ENCODE measurements at places on chromosomes 7 and 10.
A peak's percentile ranks its signal among the peaks of the same experiment; 100 is the strongest.

DNA sequence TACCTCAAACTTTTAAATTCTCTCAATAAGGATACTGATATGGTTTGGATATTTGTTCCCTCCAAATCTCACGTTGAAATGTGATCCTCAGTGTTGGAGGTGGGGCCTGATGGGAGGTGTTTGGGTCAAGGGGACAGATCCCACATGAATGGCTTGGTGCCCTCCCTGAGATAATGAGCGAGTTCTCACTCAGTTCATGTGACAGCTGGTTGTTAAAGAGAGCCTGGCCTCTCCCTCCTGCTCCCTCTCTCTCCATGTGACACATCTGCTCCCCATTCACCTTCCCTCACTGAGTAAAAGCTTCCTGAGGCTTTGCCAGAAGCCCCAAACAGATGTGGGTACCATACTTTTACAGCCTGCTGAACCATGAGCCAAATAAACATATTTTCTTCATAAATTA is 19.2 kb downstream of the ABCB4 start:
- DNase-seq, result no peak

GRCh38 chr10:127939786-127940330 is 33.0 kb downstream of the PTPRE start:
- no peak for DNase-seq

DNA sequence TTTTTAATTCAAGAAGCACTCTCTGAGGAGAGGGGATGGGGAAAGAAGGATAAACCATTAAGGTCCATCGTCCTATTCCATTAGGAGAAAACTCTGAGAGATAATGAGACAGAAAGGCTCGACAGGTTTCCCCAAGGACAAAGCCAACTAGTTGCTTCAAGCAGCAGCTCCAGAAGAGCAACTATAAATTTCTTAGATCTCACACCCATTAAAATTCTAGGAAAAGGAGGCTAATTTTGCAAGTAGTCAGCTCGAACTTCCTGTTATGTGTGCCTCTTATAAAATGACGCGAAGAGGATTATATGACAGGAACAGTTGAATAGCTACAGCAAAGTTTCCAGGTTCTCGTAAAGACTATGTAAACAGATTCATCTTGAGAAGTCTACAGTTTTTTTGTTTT is 52.0 kb upstream of the ST8SIA6 start:
- no peak for DNase-seq

DNA sequence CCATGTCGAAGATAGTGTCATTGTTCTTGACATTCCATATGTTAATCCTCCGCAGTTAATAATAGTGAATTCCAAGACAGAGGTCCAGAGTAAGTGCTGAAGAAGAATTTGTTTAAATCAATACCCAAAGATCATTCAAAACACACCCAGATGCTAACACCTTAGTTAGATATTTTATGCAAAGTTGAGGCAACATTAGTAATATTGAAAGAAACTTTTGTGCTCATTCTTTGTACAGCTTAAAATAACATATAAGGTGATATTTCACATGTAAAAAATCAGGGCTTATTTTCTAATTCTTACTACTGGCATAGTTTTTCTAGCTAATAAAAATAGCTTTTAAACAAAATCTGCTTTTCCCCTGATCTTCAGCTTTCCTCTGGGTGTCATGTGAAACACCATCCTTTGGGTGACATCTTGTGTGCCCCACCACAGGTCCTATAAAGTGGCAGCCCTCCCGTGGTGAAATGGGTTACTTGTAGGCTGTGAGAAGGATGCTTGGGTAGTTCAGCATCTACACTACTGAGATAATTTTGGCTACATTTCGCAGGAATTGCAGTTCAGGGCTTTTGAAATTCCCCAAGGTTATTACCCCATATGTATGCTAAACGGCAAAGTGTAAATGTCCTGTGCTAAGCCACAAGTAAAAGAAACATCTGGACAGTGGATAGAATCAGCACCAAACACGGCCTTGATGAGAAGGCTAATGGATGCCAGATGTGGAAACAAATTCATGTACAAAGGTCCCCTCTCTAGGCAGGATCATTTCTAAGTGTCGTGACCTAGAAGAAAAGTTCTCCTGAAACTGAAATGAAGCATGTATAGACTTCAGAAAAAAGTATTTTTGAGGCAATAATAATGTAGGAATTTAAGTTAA is 105.4 kb downstream of the GRM3 start:
- no peak for DNase-seq

GRCh38 chr10:99399664-99400063 is 30.8 kb downstream of the GOT1 start:
- no peak for DNase-seq

DNA sequence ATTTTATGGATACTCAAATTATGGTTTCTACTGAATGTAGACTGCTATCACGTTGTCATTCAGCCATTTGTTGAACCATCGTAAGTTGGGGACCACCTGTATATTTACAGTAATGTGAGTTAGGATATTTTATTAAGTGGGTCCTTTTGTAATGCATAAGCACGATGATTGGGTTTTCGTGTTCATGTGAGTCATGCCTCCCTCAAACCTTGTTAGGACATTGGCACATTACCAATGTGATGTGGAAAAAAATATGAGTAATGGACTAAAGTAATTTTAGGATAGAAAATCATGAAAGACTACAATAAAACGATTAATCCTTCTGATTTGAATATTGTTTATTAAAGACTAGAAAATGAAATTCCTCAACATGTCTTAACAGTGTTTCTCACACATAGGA is 8.7 kb downstream of the SMC3 start:
- DNase-seq, result no peak

DNA sequence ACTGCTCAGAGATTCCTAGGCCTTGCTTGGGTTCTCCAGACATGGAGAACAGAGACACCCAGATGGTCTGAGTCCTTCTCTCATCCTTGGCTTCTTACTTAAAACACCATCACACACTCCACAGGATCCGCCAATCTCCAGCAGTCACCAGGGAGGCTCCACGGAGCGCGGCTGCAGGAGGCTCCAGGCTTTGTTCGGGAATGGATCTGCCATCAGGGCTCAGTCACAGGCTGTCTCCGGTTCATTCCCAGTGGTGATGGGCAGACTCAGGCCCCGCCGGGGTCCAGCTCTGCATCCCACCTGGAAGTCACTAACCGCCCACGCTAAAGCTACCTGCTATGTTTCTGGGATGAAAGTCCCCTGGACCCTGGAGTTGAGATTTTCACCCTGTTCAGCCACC is 312.9 kb downstream of the TCERG1L start:
- DNase-seq, result no peak

- DNase-seq, result no peak
These were observed 30.3 kb upstream of the LSM8 start for GRCh38 chr7:118153551-118154177.

GRCh38 chr10:121049489-121049888 is 198.3 kb downstream of the WDR11 start:
- no peak for DNase-seq

- DNase-seq, result no peak
These were observed 274.6 kb downstream of the ELFN1 start for GRCh38 chr7:1944619-1945210.

DNA sequence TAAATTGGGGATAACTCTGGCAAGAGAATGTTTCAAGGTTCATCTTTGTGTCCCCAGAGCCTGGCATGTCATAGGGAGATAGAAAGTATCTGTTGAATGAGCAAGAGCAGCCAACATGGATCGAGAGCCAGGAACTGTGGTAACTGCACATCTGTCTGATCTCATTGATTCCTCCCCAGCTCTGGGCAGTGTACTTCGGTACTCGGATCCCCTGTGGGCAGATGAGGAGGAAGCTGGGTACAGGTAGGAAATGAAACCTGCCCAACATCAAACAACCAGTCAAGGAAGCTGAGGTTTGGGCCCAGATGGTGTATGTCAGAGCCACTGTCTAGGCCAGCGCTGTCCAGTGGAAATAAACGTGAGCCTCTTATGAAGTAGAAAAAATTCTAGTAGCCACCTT is 76.4 kb downstream of the GRK5 start:
- DNase-seq, result no peak

- DNase-seq, result no peak
These were observed 19.8 kb downstream of the ACBD7 start for GRCh38 chr10:15068802-15069201.

DNA sequence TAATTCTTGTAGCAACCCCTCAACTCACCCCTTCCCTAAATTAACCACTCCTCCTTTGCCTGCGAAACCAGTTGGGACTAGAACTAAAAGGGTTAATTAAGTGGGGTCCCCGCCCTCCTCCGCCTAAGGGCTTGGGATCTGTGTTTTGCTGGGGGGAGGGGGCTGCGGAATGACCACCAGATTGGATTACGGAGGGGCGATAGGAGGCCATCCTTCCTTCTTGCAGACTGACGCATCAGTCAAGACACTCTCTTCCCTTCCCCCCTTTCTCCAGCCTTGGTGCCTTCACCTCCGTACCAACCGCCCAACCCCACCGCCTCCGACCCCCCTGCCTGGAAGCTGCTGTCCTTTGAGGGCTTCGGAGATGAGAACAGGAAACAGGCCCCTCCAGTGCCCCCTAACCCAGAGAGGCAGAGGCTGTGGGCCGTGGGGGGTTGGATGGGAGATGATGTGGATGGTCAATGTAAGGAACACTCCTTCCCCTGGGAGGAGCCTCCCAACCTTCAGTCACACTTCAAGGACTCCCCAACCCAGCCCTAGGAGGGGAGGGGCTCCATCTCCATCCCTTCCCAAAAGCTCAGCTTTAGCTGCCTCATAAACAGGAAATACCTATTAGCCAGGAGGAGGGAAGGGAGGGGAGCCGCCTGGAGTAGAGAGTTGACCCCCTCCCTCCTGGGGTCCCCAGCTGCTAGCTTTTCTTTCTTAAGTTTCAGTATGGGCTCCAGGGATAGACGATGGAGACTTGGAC is 997 bp upstream of the LDB1 start:
- peak; percentile 44 for DNase-seq

DNA sequence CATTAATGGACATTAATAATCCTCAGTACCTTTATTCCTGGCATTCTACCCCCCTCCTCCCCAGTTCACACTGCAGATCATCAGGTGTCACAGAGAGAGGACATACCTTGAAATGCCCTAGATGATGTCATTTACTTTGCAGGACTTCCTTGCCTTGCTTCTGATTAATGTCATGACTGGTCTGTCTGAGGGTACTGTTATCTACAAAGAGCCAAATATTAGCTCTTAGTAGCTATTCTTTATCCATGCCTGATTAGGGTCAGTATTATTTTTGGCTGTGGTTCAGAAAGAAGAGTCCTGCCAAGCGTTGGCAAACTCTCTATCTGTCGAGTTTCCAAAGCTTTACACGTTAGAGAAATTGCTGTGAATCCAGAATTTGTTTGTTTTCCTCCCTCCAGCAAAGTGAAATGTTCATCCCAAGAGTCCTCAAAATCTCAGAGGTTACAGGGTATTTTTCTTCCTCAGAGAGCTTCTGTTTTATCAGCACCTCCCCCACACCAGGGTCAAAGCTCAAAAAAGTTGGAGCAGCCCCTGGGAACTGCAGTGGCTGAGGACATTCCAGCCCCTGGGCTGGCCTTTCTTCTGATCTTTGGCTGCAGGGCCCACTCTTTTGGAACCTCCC is 12.6 kb downstream of the SCD start:
- DNase-seq, result no peak

GRCh38 chr10:31262672-31263071 is 56.3 kb upstream of the ZEB1 start:
- no peak for DNase-seq

GRCh38 chr7:137742051-137742450 is 104.7 kb downstream of the DGKI start:
- DNase-seq, result no peak

- no peak for DNase-seq
These were observed 52.9 kb upstream of the SHH start for GRCh38 chr7:155864991-155865690.

DNA sequence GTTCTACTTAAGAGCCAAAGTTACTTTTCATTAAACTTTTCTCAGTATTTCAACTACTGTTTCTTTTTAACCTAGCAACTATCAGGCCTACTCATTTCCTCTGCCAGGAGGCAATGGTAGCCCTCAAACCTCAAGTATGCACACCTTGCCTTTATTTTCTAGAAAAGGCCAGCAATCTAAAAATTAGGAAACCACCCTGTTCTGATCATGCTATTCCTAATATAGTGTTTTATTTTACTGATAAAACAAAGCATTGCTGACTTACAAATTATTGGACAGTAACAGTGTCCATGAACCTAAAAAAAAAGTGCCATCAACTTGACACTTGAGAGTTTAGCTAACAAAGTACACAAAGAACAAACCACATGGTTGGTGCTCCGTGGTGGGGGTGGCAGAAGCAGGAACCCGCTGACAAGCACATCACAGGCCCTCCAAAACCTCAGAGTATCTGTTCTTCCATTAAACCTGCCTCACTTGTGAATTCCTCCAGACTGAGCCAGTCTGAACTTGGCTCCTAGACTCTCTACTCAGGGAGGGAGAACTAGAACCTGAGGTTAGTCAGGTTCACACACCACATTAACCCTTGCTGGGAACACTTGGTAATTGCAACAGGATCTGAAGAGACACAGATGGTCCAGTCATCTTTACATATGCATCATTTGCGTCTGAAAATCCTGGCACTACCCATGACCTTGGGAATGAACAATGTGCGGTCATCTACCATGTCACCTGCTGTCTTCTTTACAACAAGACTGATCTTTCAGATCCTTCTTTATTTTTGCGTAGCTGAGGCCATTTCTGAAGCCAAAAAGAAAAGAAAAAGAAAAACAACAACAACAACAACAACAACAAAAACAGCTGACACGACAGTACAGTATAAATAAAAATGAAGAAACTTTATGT is 31.9 kb downstream of the PIP4K2A start:
- peak; percentile 64 for DNase-seq

DNA sequence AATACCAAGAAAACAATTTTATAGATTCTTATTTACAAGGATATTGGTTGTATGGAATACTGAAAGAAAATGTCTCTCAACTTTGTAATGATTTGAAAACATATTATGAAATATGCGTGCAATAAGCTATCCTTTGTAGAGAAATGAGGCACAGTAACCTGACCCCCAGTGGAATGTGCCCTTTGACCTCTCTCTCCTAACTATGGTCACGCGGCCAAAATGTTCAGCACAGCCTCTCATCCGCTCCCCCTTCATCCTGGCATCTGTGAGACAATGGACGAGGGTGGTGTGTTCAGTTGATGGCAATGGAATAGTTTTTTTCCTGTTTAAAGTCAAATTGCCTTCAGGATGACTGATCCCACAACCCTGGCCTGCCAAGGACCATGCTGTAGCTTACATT is 13.3 kb downstream of the BEND7 start:
- DNase-seq, result no peak

DNA sequence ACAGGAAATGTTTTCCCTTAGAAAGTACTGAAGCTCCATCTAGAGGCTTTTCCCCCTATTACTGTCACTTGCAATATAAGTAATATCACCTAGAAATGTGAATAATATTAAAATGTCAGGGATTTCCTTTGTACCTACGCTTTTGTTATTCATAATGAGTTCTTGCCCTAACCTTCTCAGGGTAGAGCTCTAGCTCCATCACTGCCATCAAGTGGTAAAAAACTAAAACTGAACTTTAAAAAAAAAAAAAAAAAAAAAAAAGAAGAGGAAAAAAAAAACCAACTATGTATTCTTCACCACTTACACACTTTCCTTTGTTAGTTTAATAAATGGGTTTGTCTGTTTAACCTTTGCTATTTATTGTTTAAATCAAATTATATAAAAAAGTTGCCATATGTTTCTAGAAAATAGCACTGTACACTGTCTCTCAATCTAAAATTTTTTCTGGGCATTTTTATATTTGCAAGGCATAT is 49.9 kb downstream of the DNAJC1 start:
- DNase-seq, result no peak

Data from activated T-cell treated with anti-CD3 and anti-CD28 coated beads, Interleukin-2, amount 50 U/mL, for 48 hours (primary cell).